Uterine smooth muscle cell (primary cell): ENCODE measurements at places on chromosomes 5 and 9. TPM values are rescaled to one million over a fixed set of nuclear protein-coding genes. Genes with fewer than 3 reads are reported as not detected.

Gene NUTM2G
- not detected in 2 replicates for total RNA-seq

Gene BARX1
- not detected in 2 replicates for total RNA-seq

Gene GOLM1
- total RNA-seq = 68.8 and 123 TPM in 2 replicates

Gene IFNA4
- not detected in 2 replicates for total RNA-seq

Gene PPP3R2
- total RNA-seq = not detected in 2 replicates

Gene ZNF484
- total RNA-seq = 12.5 and 13.7 TPM in 2 replicates

Gene ITK
- total RNA-seq = not detected in 2 replicates

Gene PMPCA
- total RNA-seq = 48.4 and 59.9 TPM in 2 replicates

Gene FOXD4L6
- 0.11 and 0.12 TPM in 2 replicates for total RNA-seq

Gene EPB41L4B
- 0.11 and 0.12 TPM in 2 replicates for total RNA-seq

Gene IL5
- not detected in 2 replicates for total RNA-seq

Gene IL13
- not detected in 2 replicates for total RNA-seq

Gene RNF183
- total RNA-seq = 0.37 TPM in 1 of 2 replicates, not detected in the other

Gene BTNL9
- not detected in 2 replicates for total RNA-seq

Gene ADGRV1
- total RNA-seq = 0.25 and 0.33 TPM in 2 replicates

Gene PCDHGB2
- 1.2 and 1.7 TPM in 2 replicates for total RNA-seq

Gene TMEM141
- total RNA-seq = 52.2 and 62.0 TPM in 2 replicates

Gene SLC1A1
- total RNA-seq = 15.7 and 21.1 TPM in 2 replicates

Gene CDK9
- 44.3 and 46.0 TPM in 2 replicates for total RNA-seq

Gene UGT3A1
- total RNA-seq = not detected in 2 replicates

Gene ADAMTSL1
- 60.6 and 82.0 TPM in 2 replicates for total RNA-seq

Gene LCN2
- not detected in 2 replicates for total RNA-seq
